Peyer's patch (tissue), 4 donors: ENCODE measurements at places on chromosomes 5 and 9. TPM values are rescaled to one million over a fixed set of nuclear protein-coding genes. Genes with fewer than 3 reads are reported as not detected.
A peak's percentile ranks its signal among the peaks of the same experiment; 100 is the strongest.

Gene DEPDC1B
- total RNA-seq = 13.2 TPM

Gene KCNIP1
- not detected for total RNA-seq

GRCh38 chr5:759111-759751 is 25.3 kb downstream of the ZDHHC11B start:
- peak; percentile 89 for DNase-seq

DNA sequence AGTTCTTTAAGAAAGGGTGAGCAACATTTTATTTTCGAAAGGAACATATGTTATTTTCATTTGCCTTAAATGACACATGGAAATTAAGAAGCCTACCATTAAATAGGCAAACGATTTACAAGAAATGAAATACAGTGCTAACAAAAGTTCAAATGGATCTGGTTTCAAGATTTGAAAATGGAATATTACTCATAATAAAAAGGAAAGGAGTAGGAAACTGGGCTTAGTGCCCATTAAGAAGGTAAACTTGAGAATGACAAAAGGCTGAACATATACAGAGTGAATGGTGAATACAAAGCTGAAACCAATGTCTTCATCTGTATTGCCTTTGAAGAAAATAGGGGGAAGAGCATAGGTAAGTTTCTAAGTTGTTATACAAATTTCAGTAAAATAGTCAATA is 974.2 kb upstream of the C9orf72 start:
- DNase-seq = no peak

GRCh38 chr5:149277801-149278200 is 6.1 kb downstream of the AFAP1L1 start:
- DNase-seq = no peak
